ENCODE measurements at places on chromosomes 5 and 9.

- DNase-seq = no peak
Observed at GRCh38 chr5:157732596-157733262, 1.5 kb downstream of the THG1L start.

DNA sequence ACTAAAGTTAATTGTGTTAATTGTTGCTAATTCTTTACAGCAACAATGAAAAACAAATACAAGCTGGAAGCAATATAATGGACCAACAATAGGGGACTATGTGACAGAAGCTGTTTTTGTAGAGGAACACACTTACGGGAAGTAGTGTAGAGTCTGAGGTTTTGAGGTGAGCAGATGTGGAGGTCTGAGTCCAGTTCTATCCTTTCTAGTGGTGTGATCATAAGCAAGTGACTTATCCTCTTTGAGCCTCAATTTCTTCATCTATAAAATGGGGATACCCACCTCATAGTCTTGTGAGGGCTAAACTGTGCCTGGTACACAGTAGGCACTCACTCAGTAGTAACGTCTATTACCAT, 28.3 kb downstream of the ALG2 start:
- no peak for DNase-seq

- DNase-seq = no peak
Observed at GRCh38 chr5:37737326-37738056, 102.3 kb downstream of the GDNF start.

DNA sequence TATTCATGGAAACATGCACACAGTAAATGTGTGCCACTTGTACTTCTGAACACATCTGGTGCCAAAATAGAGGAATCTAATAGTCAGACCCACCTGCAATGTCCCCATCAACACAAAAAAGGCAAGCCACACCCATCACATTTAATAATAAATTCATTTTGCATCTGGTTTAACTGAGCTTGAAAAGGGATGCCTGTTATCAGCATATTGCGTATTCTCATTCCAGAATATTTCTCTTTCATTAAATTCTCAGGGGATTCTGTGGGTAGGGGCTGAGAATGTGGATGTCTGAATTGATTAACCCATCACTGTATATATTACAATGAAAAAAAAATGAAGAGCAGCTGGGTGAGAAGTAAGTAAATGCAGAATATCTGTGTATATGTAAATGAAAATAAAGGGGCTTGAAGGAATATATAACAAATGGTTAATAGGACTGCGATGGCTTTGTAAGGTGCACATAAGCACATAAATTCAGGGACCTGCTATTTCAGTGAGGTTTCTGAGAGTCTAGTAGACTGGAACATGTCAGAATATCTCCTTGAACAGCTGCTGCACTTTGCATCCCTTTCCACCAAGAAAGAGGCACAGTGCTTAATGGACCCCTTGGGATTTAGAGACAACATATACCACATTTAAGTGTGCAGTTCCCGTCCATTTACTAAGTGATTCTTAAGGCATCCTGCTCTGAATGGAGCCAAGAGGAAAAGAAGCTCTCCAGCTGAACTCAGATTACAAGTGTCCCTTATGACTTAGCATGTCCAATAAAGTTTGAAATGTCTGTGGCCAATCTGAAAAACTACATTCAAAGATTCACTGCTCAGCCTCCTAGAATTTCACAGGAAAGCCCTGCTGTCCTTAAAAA, 104.1 kb upstream of the NIPBL start:
- no peak for DNase-seq

GRCh38 chr9:121138973-121139372, 62.7 kb downstream of the RAB14 start:
- DNase-seq = no peak

GRCh38 chr9:120109242-120109641, 470.7 kb downstream of the CDK5RAP2 start:
- DNase-seq = no peak

GRCh38 chr9:127457191-127457878, 6.0 kb downstream of the LRSAM1 start:
- DNase-seq = no peak

DNA sequence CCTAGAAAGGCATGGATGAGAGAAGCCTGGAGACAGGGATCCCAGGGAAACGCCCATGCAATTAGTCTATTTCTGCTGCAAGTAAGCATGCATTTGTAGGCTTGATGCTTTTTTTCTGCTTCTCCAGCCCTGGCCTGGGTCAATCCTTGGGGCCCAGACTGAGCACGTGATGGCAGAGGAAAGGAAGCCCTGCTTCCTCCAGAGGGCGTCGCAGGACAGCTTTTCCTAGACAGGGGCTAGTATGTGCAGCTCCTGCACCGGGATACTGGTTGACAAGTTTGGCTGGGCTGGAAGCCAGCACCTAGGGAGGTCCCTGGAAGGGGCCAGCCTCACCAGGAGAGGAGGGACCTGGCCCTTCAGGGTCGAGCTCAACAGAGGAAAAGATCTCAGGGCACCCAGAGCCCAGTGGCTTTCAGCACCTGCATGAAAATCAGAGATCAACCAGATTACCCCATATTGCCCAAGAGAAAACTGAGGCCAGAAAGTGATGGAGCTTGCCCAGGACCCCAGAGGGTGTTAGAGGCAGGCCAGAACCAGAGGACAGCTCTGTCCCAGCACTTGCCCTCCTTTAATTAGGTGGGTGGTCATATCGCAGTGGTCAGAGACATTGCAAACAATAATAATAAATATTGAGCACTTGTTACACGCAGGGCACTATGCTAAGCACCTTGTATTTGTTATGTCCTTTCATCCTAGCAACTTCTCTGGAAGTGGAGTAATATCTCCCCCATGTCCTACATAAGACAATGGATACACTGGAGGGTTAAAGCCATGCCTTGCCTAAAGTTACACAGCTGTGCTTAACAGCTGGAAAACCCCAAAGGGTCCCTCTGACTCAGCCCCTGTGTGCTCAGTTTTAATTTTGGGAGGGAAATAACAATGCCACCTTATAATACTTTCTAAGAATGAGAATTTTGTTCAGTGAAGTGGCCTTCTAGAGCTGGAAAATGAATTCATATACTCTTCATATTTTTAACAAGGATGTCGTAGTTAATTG, 67.1 kb downstream of the KLF4 start:
- DNase-seq = peak; percentile 39

DNA sequence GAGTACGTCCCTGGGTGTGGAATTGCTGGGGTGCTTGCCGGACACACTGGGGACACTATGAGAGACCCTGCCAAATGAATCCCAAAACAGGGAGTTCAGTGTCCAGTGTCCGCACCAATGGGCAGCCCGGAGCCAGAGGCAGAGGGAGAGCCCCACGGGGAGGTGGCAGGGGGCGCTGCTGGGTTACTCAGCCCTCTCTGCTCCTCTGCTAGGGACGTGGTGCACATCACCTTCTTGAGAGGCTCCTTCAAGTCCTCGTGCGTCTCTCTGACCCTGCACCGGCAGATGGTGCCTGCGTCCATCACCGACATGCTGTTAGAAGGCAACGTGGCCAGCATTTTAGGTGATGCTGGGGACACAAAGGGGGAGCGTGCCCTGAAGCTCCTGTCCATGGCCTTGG, 20.8 kb downstream of the STKLD1 start:
- DNase-seq = no peak

DNA sequence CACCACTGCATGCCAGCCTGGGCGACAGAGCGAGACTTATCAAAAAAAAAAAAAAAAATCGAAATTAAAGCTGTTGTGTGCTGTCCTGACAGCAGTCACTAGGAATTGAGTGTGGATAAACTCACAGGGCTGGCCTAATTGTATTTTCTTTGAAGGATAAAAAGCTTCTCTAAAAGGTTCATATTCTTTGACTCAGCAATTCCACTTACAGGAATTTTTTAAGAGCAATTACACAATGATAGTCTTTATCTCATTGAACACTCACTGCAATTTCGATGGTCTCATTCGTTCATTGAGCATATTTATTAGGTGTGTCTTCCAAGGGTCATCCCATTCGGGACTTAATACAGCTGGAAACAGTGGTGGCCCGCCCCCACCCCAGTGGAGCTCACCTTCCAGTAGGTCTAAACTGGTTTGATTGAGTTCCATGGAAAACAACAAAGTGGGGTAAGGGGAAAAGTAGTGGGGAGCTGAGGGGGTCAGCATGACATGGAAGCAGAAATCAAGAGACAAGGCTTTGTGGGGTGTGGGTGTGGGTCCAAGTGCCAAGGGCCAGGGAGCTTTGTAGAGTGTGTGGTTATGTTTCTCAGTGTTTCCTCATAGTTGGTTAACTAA, 6.7 kb downstream of the CDK9 start:
- no peak for DNase-seq

DNA sequence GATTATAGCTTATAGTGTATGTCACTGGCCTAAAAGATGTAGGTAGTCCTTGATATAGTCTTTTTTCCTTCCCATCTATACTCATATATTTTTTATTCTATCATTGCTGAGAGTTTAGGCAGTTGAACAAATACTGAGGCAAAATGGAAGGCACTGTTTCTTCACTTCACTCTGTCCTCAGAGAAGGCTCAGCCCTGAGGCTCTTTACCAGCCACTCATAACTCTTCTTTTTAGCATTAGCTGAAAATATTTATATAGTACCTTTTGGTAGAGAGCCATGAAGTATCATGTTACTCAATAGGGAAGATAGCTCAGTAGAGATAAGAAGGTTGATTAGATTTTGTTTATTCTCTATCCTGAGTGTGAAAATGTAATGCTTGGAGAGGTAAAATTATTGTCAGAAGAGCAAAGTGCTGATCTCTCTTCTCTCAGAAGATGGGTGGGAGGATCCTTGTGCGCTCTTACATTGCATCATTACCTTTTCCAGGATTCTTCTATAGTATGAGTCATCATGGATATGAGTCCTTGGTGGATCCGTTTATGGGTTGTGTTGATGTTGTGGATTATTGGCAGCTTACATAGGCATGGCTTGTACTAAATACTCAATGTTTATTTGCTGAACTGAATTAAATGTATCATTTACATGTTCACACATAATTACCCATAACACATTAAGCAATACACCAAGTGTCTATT, 88.1 kb downstream of the ANXA1 start:
- DNase-seq = no peak

DNA sequence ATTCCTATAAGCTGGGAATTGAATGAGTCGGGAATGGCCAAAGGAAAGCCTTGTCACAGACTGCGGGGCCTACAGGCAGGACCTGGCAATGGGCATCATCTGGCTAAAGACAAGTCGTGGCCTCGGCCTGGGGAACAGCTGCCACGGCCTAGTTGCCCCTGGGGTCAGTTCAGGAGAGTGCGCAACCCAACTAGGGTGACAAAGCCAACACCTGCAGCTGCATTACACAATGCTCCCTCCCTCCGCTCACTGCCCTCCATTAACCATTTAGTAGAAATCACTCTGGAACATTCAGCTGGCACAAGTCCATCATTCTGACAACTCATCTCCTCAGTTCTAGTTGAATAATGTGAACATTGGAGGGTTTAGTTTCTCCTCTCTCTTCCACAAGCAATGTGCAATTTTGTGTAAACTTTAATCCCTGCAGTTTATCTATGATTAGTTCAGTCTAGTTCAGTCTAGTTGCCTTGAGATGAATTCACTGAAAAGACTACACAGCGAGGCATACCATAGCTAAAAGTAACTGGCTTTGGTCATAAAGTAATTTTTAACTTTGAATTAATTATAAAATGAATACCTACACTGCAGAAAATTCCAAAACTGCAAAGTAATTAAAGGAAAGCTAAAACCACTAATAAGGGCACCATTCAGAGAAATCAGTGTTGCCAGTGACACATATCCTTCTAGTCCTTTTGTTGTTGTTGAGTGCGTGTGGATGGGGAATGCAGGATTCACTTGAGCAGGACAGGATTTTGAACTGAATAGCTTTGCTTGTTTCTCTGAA, 5.1 kb downstream of the GLDC start:
- DNase-seq = no peak

GRCh38 chr5:108649106-108649505, 98.6 kb upstream of the FER start:
- DNase-seq = no peak

- DNase-seq = no peak
Observed at GRCh38 chr5:31194892-31195555, 1.5 kb downstream of the CDH6 start.

GRCh38 chr5:9365512-9365911, 180.4 kb downstream of the SEMA5A start:
- no peak for DNase-seq

GRCh38 chr5:173707392-173707791, 90.9 kb upstream of the BOD1 start:
- DNase-seq = peak; percentile 48

GRCh38 chr9:91896513-91897121, 53.4 kb downstream of the ROR2 start:
- DNase-seq = peak; percentile 77

GRCh38 chr9:86333651-86334050, 20.6 kb downstream of the TUT7 start:
- DNase-seq = no peak

DNA sequence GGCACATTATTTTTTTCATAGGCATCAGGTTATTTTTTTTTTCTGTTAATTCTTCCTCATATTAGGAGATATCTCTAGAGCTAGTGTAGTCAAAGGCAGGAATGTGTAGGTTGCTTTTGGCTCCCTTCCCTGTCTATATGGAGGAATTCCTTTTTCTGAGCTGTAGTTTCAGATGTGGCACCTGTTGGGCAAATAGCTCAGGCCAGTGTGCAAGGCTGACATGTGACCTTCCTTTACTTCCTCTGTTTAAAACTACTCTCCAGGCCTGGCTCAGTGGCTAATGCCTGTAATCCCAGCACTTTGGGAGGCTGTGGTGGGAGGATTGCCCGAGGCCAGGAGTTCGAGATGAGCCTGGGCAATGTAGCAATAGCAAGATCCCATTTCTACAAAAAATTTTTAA, 40.5 kb upstream of the KIAA1958 start:
- DNase-seq = no peak

GRCh38 chr9:38026840-38027527, 42.0 kb downstream of the SHB start:
- DNase-seq = no peak

- DNase-seq = no peak
Observed at GRCh38 chr5:113026211-113026610, 49.6 kb downstream of the DCP2 start.

- no peak for DNase-seq
Observed at GRCh38 chr9:89815061-89815902, 210.5 kb downstream of the GADD45G start.

DNA sequence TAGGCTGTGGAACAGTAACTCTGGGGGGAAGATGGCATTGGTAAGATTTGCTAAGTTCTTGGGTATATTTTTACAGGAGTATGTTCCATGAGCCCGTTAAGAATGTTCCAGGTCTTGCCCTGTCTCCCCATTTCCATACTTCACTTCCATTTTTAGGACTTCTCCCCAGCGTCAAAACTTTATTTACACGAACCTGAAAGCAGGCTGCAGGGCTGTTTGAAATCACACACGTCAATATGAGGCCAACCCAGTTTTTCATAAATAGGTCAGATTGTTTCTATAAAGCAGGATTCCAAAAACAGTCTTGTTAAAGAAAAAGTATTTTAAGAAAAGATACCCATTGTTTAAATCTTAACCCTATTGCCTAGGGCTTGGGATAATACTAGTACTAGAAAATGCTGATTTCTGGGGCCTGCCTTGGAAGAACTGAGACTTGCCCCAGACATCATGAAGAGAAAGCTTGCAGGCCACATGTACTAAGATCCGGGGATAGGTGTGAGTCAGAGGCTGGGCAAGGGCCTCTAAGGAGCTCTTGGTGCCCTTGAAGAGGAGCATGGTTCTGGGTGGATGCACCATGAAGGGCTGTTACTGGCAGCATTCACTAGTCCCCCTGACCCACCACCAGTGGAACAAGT, 24.2 kb downstream of the TRIO start:
- no peak for DNase-seq
